ENCODE measurements at places on chromosomes 3 and 15.

GRCh38 chr3:73868688-73869315, 244.1 kb upstream of the PDZRN3 start:
- DNase-seq: peak; percentile 40

DNA sequence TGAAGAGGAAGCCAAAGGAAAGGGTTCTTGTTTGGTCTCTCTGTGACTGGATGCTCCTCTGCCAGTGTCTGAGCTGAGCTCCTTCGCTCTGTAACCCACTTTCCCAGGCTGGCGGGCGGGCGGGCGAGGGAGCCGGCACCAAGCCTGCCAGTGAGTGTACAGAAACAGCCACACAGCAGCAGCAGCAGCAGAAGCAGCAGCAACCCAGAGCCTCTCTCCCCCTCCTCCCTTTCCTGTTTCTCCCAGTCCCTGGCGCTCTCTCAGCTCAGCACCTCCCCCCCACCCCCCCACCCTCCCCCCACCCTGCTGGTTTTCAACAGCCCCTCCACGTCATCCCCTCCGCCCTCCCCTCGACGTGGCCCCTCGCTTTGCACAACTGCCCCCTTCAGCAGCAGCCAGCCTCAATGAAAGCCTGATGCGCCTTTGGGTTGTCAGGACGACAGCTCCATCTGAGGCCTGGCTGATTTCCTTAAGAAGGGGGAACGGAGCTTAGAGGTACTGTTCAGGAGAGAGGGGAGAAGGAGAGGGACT, at the start of gene LSAMP:
Gene LSAMP (minus strand): TSS at position 177 of the 531 bp plus-strand sequence.
- DNase-seq: peak; percentile 23

- no peak for DNase-seq
These were observed 143.6 kb upstream of the PFN2 start for GRCh38 chr3:150114273-150114672.

GRCh38 chr3:170024581-170024980, 13.2 kb upstream of the GPR160 start:
- DNase-seq: no peak

DNA sequence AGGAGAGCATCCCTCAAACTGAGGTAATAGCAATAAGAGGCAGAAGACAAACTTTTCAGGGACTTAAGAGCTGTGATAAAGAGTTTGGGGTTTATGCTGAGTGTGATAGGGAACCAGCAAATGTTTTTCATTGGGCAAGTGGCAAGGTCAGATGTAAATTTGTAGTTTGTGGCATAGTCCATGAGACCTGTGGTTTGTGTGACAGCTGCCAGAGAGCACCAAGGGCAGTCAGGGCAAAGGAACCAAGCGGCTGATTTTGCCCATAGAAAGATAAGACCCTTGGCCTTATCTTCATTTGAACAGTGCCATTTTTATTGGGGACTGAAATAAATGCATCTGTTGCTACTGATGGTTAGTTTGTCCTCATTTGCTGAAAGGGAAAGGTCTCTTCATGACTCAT, 220.3 kb downstream of the LRRN1 start:
- no peak for DNase-seq

- no peak for DNase-seq
These were observed 37.7 kb downstream of the SLMAP start for GRCh38 chr3:57793737-57794187.

DNA sequence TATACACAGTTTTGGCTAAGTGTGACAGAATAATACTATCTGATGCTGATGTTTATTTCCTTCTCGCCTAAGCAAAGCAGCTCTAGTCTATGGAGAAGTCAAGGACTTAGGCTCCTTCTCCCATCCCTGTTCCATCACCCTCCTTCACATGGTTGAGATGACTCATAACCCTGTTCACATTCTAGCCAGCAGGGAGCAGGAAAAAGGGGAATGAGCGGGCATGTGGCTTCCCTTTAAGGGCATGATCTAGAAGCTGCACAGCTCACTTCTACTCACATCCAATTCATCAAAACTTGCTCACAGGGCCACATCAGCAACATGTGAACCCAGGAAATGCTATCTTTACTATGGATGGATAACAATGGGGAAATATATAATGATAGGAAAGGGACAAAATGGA, 40.9 kb downstream of the CBLB start:
- DNase-seq: peak; percentile 65

- no peak for DNase-seq
These were observed 44.1 kb downstream of the ARHGAP11B start for GRCh38 chr15:30670056-30670455.

GRCh38 chr15:77983708-77984445, 93.6 kb downstream of the TBC1D2B start:
- peak; percentile 28 for DNase-seq

DNA sequence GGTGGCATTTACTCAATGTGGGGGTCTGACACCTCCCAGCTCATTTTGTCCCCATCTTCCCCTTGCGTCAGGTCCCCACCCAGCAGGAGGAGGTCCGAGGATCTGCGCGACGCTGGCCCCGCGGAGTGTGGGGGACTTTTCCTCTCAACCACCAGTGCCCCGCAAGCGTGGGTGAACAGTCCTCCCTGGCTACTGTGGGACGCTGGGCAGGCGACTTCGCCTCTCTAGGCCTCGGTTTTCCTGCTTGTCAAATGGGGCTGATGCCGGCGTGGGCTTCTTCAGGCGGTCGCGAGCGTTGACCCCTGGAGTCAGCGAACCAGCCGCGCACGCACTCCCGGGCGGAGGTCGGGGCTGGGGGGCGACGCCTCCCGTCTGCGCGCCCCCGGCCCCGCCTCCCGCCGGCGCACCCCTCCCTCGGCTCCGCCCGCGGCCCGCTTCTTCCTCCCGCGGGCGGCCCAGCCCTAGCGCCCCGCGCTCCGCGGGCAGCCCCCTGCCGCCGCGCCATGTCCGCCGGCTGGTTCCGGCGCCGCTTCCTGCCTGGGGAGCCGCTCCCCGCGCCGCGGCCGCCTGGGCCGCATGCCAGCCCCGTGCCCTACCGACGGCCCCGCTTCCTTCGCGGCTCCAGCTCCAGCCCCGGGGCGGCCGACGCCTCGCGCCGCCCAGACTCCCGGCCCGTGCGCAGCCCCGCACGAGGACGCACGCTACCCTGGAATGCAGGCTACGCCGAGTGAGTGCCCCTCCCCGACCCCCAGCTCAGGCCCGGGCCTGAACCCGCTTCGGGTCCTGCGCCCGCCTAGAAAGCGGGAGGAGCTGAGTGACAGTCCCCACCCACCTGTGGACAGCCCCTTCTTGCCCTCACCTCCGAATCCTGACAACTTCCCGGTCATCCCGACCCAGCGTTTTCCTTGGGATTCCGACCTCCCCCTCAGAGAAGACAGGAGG, at the start of gene PPM1M:
Gene PPM1M (plus strand): TSS at position 438 of the 942 bp plus-strand sequence. CDS start 66 bp downstream, at position 504.
- DNase-seq: peak; percentile 55

- peak; percentile 98 for DNase-seq
These were observed 123.4 kb downstream of the CHSY1 start for GRCh38 chr15:101128221-101129015.

DNA sequence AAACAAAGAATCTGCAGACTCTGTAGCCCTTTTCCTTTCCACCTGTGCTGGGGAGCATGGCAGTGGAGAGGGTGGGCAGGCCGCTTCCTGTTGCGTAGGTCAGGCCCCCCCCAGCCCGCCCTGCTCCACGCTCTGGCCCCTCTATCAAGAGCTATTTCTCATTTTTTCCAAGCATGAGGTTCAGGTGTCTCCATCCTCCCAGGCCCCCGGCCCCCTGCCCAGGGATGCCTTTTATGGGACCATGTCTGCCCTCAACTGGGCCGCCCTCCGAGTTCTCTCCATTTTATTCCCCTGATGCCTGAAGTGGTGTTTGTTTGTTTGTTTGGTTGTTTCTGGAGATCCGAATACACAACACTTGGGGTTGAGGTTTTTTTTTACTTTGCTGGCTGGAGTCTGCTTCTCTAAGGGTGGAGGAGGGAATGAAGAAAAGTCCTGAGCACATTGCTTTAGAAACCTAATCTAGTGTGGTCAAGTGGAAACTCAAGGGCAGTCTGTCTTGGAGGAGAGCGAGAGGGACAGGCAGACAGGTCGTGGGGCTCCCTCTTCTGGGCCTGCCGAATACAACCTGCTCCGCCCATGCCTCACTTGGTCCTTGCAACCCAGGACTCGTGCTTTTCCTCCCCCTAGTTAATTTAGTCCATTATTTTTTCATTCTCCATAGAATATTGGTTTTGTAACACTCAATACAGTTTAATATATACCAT, 176.5 kb upstream of the LYSMD4 start:
- no peak for DNase-seq

DNA sequence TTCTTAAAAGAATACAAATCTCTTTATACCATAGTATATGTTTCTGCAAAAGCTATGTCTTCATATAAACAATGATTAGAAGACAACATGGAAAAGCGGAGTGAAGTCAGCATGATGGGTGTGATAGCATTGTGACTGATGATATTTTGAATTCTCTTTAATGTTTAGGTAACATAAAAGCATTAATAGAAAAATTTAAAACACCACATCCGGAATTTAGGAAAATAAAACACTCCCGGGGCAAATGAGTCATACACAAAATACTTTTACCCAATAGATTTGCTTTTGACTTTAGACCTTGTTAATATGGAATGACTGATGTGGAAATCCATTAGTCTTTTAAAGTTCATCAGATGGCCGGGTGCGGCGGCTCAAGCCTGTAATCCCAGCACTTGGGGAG, 134.7 kb downstream of the P3H2 start:
- DNase-seq: no peak

- no peak for DNase-seq
These were observed 18.9 kb upstream of the ATP2B2 start for GRCh38 chr3:10524270-10524669.

DNA sequence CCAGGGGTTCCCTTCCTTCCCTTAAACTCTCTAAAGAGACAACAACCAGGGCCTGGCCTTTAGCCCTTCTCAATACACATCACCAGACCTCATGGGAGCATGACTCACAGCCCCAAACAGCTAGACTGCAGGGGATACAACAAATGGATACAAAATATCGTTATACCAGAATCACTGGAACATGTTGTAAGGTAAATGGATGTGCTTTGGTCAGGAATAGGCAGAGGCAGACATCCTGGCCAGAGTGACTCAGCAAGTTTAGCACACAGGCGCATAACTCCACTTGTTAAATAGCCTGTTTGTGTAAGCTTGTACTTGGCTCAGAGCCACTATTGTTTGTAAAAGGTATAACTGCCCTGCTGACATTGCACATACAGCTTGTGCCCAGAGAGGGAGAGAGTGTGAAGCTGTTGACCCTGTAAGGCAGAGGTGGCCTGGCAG, 18.3 kb downstream of the TMED3 start:
- DNase-seq: peak; percentile 46

Measured in AG10803 (cell line).